Body of pancreas (tissue), 4 donors: ENCODE measurements at places on chromosomes 7 and 10. TPM values are rescaled to one million over a fixed set of nuclear protein-coding genes. Genes with fewer than 3 reads are reported as not detected.

DNA sequence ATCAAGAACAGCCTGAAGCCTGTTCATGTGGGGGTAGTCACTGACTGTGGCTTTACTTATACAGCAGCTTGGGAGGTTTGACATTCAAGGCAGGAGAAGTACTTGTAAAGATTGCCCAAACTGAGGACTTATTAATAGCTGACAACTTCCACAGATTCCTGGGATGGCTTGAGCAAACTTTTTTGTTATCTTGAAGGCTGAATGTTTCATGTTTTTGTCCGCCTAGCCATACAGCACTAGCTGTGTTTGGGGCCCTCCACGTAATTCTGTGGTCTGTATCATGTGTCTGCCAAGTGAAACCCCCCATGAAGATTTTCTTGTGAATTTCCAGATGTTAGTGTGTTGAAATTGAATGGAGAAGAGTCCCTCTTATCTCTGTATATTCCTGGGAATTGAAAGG, 38.6 kb downstream of the FAS start:
- H3K27me3 ChIP-seq, result no peaks in the 10 kb centered on the region
- no peaks in the 10 kb centered on the region for H3K36me3 ChIP-seq

GRCh38 chr10:95391581-95392216, 100.9 kb upstream of the PDLIM1 start:
- H3K27ac ChIP-seq, result no peak overlapping the region
- H3K4me1 ChIP-seq, result peaks cover 22% of the 10 kb centered on the region
- H3K4me3 ChIP-seq, result no peak overlapping the region
- no peaks in the 10 kb centered on the region for H3K27me3 ChIP-seq

DNA sequence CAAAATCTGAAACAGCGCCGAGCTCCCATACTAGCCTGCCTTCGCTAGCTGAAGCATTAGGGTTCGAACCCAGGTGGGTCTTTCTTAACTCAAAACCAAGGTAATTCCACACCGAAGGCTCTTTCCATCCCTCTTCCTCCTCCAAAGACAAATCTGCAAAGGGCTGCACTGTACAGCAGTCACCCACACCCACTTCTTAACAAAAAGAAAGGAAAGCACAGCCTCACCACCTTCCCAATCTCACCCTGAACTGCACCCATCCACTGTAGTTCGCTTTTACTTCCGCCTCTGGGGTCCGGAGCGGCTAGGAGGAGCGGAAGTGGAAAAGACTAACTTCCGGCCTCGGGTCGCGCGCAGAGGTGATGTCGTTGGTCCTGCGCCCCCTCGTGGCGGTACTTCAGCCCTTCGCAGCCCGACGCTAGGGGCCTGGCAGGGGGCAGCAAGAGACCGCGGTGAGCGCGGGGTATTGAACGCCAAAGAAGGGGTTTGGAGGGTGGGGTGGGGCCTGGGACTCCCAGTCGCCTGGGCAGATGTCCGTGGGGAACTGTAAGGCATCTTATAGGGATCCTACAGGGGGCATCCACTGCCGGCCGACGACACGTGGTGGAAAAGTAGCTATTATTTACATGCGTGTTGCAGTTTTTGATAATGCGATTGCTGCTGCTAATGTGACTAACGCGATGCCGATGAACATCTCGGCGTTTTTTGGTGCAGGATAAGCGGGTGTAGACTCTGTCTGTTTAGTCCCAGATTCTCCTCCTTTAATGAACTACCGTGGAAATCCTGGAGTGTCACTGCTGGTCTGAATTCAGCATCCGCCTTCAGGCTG, at the start of gene MTERF1:
Gene MTERF1 (minus strand): TSS at position 290 of the 829 bp plus-strand sequence. CDS start 619 bp downstream, outside the sequence.
- peak within 1 kb of the TSS; percentile 24 for H3K27ac ChIP-seq
- H3K36me3 ChIP-seq, result no peaks in the 10 kb centered on the region
- H3K27me3 ChIP-seq, result no peaks in the 10 kb centered on the region
- DNase-seq, result peak; percentile 92
- peaks cover 18% of the 10 kb centered on the region for H3K4me1 ChIP-seq

DNA sequence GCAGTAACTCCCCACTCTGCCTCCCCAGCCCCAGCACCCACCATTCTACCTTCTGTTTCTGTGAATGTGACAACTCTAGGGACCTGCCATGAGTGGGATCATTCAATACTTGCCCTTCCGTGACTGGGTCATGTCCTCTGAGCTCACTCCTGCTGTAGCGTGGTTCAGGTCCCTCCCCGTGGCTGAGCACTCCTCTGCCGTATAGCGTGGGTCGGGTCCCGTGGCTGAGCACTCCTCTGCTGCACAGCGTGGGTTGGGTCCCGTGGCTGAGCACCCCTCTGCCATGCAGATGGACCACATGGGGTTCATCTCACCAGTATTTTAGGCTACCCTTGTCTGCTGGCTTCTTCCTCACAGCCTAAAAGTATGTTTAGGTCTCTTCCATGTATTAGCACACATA, 43.0 kb downstream of the INSIG1 start:
- no peaks in the 10 kb centered on the region for H3K36me3 ChIP-seq
- DNase-seq, result no peak
- H3K27ac ChIP-seq, result no peak overlapping the region
- H3K4me1 ChIP-seq, result peaks cover 36% of the 10 kb centered on the region
- H3K27me3 ChIP-seq, result no peaks in the 10 kb centered on the region

DNA sequence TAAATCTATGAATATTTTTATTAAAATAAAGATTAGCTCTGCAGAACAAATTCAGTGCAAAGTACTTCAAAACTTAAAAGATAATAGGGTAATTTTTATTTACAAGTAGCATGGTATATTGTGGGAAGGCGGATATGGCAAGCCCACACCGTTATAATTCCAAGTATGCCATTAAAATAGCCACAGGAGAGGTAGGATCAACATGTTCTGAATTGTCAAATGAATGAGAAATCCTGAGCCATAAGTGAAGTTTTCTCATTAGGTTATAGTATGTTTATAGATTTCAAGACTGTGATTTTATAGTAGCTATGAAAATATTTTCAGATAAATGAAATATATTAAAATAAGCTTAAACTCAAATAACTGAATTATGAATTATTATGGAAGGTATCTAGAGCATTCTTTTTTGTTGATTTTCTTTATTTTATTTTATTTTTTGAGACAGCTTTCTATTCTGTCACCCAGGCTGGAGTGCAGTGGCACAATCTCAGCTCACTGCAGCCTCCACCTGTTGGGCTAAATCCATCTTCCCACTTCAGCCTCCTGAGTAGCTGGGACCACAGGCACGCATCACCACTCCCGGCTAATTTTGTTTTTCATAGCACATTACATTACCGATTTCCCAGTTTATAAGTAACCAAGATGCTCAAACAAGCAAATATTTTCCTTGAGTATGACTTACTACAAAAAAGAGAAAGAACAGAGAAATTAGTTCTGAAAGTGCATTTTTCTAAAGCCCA, 956.6 kb downstream of the GATA3 start:
- H3K27me3 ChIP-seq, result no peaks in the 10 kb centered on the region
- H3K36me3 ChIP-seq, result no peaks in the 10 kb centered on the region
- no peak overlapping the region for H3K4me3 ChIP-seq
- no peak for DNase-seq
- no peak overlapping the region for H3K27ac ChIP-seq
- no peaks in the 10 kb centered on the region for H3K4me1 ChIP-seq

The BMPR1A gene
- 12.2 TPM for total RNA-seq
